ENCODE measurements at places on chromosomes 11 and 22.

GRCh38 chr11:62856333-62856895 is 17.0 kb upstream of the WDR74 start:
- DNase-seq, result no peak

DNA sequence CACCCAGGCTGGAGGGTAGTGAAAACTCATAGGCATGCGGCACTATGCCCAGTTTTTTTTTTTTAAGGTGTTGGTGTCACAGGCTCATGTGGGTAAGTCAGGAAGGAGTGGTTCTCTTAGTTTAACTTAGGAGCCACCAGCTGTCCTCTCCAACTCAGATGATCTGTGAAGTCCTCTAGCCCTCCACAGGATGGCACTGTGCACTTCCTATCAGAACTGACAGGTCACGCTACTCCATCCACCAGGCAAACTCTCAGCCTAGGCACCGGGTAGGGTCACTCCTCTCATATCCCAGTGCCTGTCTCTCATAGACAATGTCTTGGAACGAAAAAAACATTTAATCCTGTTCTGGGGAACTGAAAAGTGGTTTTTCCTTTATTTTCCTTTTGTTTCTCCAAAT is 16.5 kb downstream of the NAP1L4 start:
- DNase-seq, result no peak

- no peak for DNase-seq
Measured at GRCh38 chr11:95599959-95600586, 189.5 kb downstream of the FAM76B start.

DNA sequence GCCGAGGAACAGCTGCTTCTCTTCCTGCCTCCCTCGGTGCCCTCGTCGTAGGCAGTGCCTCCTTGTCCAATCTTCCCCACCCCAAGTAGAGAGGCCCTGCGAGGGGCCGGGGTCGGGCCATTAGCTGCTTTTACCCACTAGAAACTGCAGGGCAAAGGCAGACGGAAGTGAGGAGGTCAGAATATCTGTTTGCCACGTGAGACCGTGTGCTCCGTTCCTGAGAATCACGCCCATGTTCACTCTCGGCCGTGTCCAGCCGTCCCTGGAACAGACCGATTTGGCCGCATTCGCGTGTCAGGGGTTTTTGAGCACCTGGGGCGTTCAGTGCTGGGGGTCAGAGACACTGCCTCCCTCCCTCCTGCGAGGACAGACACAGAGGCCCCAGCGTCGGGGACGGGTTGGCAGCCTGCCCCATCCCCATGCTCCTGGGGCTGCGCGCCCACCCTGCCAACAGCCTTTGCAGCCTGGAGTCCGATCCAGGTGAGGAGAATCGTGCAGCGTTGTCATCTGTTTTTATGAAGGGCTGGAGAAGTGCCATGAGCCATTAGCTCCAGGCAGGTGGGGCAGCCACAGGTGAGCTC is 982.2 kb downstream of the BRD1 start:
- DNase-seq, result no peak

DNA sequence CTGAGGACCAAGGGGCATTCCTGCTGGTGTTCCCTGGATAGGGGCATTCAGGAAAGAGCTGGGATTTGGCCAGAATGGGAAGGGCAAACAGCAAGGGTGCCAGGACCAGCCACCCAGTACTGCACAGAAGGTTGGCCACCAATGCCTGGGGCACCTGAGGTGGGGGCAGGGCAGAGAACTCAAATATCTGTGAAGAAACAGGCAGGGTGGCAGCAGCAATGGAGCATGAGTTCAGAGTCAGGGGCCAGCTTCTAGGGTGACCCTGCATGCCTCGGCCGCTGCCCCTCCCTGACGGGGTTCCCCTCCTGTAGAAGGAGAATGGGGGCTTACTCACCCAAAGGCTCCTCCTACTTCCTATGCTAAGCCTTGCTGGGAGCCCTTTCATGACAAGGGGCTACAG is 79.3 kb upstream of the SHANK2 start:
- DNase-seq, result no peak

DNA sequence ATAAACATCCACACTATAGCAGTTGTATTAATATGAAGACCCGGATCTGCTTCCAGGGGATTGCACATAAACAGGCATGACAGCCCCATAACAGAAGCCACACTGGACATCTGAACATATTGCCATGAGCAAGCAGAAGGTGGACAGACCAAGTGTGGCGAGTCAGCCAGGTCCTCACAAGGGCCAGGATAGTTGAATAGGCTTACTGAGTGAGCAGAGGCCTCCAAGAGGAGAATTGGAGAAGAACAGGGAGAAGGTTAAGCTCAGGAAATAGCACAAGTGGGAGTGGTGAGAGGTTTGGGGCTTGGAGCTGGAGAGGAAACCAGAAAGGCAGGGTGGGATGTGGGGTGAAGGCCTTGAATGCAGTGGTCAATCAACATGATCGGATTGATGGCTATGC is 10.8 kb downstream of the SLC35C1 start:
- peak; percentile 61 for DNase-seq

GRCh38 chr11:60765355-60765754 is 8.7 kb downstream of the MS4A15 start:
- no peak for DNase-seq

DNA sequence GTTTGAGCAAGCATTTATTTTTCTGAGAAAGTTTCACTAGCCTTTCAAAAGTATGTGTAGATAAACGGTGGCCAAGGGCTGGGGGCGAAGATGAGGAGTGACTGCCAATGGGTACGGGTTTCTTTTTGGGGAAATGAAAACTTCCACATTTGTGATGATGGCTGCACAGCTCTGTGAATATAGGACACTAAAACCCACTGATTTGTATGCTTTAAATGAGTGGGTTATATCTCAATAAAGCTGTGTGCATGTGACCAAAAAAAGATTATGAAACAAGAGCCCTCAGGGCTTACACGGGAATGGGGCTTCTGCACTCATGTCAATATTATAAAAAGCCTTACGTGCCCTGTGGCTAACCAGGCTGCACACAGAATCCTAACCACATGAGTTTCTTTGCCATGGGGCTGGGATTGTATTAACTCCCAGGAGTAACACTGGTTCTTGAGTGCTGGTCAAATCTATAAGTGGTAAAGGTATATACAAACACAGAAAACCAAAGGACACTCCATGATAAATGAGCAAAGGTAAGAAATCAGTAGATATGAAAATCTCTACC is 31.3 kb downstream of the ABCC8 start:
- no peak for DNase-seq

GRCh38 chr11:70587075-70587389 is 188.7 kb downstream of the CTTN start:
- DNase-seq, result no peak

GRCh38 chr22:42883121-42883520 is 26.0 kb upstream of the ARFGAP3 start:
- DNase-seq, result no peak

GRCh38 chr11:59173964-59174663 is 2.2 kb downstream of the DTX4 start:
- DNase-seq, result no peak
